Urinary bladder (tissue), 4 donors: ENCODE measurements at places on chromosomes 7 and 10.

- DNase-seq, result no peak
Measured at GRCh38 chr7:70114806-70115205, 516.5 kb downstream of the AUTS2 start.

DNA sequence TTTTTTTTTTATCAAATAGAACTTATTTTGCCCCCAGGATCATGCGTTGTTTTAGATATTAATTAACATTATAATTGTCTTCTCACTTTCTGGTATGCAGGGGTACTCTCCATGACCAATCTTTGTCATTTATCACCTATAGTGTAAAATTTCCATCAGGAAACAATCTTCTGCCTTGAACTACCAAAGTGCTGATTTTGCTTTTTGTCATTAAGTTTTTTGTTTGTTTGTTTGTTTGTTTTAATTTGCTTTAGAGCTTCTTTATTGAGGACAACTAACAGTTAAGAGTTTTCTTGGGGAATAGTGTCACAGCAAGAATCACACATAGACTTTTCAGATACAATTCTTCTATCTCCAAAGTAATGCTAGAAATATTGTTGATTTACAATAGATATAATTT lies 171.2 kb upstream of the PRPS1L1 start:
- DNase-seq, result no peak

DNA sequence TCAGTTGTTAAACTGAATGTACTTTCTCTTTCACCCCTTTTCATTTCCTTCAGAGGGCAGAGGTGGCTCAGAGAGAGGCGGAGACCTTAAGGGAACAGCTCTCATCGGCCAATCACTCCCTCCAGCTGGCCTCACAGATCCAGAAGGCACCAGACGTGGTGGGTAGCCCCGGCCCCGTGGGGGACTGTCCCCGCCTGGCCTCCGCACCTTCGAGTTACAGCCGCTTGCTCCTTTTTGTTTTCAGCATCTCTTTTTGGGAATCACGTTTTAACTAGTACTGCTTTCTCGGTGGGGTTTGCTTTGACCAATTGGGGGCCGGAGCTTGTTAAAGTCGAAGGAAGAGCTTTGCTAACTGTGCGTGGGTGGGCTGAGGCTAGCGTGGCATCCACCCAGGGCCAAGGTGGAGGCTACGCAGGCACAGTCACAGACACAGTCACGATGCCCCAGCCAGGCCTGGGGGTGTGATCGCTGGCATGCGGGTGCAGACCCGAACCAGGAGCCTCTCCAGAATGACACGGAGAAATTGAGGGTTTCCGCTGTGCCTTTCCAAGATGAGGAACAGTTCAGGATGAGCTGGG lies 116.2 kb upstream of the SH2B2 start:
- DNase-seq, result no peak

DNA sequence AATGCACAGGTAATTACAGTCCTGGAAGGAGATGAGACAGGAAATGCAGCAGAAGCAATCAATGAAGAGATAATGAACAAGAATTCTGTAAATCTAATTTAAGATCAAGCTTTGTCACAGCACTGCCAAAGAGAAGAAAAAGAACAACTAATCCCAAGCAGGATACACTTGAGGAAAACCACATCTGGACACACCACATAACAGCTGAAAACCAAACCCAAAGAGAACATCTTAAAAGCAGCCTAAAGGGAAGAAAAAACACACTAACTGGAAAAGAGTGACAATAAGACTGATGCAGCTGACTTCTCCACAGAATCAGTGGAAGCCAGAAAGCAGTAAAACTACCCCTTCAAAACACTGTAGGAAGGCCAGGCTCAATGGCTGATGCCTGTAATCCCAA lies 10.2 kb downstream of the CYTH3 start:
- no peak for DNase-seq

GRCh38 chr10:90096196-90096595 lies 394.8 kb downstream of the KIF20B start:
- no peak for DNase-seq

- no peak for DNase-seq
Measured at GRCh38 chr7:80542398-80542797, 30.5 kb upstream of the GNAT3 start.

DNA sequence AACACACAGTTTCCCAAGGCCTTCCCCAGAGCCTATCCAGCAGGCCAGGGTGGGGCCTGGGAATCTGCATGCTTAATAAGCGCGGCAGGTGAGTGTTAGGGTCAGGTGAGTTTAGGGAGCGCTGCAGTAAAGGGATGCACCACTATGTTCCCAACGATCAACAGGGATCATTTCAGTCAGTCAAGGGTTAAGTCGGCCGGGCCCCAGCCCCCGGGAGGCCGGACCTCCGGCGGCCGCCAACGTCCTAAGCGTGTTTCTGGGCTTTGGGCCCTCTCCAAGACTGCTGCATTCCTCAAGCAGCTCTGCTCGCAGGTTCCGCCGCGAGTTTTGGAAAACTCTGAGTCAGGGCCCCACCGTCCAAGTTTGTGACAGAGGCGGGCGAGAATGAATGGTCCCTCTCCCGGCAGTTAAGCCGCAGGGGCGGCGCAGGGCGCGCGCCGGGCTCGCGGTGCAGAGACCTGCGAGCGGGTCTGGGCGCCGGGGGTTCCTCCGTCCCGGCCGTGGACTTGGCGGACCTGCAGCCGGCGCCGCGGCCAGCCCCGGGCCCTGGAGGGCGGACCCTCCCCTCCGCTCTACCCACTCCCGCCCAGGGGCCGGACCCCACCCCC lies 81.6 kb downstream of the ARHGAP22 start:
- DNase-seq, result no peak
